Activated naive CD8-positive, alpha-beta T cell treated with anti-CD3 and anti-CD28 coated beads, Interleukin-2, amount 10 ng/mL, durations not matched to agents 7 days and 5 days (primary cell): ENCODE measurements at places on chromosomes 3 and 15. TPM values are rescaled to one million over a fixed set of nuclear protein-coding genes. Genes with fewer than 3 reads are reported as not detected.

- no peak for DNase-seq
These were observed 500.6 kb upstream of the GOLIM4 start for GRCh38 chr3:168596175-168596823.

DNA sequence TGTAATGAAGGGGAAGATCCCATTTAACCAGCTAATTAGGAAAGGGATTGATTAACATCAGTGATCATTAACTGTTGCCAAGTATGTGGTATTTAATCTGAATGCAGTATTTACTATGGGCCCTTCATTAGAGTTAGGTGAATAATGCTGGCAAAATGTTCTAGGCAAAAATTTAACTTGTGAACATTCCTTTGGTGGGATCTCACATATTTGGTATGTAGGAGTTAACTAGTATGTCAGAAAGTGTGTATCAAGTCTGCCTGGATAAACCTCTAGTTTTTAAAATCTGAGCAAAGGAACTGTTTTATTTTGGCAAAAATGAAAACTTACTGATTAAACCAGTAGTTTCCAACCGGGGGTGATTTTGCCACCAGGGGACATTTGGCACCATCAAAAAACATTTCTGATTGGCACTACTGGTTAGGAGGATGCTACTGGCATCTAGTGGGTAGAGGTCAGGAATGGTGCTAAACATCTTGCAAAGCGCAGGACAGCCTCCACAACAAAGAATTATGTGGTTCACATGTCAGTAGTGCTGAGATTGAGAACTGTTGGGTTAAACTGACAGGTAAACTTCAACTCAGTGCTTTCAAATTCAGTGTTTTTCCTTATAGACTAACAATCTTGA is 22.5 kb downstream of the LRTM1 start:
- no peak for DNase-seq

ANKRD34C gene
- total RNA-seq = not detected

- DNase-seq = no peak
These were observed 12.3 kb downstream of the LRIG1 start for GRCh38 chr3:66488492-66488891.

TIGIT gene
- total RNA-seq = 42.4 TPM

AHSG gene
- not detected for total RNA-seq

GLCE gene
- total RNA-seq = 4.1 TPM

DNA sequence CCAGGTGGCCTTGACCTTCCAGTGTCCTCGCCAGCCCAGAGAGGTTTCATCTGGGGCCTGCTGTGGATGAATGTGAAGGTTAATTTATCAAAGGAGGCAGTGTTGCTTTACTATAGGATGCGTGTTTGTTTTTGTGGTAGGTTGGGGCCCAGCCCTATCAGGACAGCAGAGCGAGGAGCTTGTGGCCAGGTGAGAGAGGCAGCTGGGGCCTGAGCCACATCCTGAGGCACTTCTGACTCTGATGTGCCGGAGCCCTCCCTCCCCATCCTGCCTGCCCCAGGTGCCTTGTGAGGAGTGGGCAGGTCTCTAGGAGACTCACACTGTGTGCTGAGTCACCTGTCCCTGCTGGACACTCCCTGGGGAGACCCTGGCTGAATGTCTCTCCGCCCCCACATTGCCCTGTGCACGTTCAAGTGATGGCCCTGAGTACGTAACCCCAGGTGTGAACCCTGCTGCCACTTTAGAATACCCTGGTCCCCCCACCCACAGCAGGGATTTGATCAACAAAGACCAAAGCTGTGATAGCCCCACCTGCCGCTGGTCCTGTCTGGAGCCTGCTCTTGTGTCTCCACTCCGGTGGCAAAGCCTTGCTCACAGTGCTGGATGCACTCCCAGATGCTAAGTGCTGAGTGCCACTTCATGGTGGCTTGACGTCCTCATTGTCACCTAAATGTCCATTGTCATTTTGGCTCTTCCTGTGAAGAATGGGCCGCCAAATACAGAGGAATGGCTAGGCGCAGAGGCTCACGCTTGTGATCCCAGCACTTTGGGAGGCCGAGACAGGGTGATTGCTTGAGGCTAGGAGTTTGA is 16.0 kb downstream of the FBLN2 start:
- DNase-seq = peak; percentile 44

GRCh38 chr3:157069846-157070677 is 89.9 kb downstream of the CCNL1 start:
- no peak for DNase-seq

FOXB1 gene
- total RNA-seq = 0.74 TPM

RPL14 gene
- 2,251 TPM for total RNA-seq

MKRN2OS gene
- not detected for total RNA-seq

- DNase-seq = no peak
These were observed 871 bp downstream of the MAP1A start for GRCh38 chr15:43518197-43518761.

DNAH12 gene
- 0.30 TPM for total RNA-seq
